ENCODE measurements at places on chromosomes 6 and 20.

DNA sequence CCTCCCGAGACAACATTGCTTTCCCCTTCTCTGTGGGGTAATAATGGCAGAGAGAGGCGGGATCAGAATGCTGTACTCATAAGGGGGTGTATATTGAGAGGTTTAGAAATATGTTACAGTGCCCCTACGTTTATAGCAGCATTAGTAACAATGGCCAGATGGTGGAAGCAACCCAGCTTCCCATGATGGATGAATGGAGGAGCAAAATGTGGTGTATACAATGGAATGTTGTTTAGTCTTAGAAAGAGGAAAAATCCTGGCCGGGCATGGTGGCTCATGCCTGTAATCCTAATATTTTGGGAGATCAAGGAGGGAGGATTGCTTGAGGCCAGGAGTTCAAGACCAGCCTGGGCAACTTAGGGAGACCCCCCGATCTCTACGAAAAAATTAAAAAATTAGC lies 12.9 kb downstream of the BANF2 start:
- DNase-seq, result no peak

- DNase-seq, result no peak
These were observed 33.0 kb downstream of the SPTLC3 start for GRCh38 chr20:13041574-13042457.

- DNase-seq, result no peak
These were observed 65.5 kb upstream of the SPACA1 start for GRCh38 chr6:87982134-87982533.

DNA sequence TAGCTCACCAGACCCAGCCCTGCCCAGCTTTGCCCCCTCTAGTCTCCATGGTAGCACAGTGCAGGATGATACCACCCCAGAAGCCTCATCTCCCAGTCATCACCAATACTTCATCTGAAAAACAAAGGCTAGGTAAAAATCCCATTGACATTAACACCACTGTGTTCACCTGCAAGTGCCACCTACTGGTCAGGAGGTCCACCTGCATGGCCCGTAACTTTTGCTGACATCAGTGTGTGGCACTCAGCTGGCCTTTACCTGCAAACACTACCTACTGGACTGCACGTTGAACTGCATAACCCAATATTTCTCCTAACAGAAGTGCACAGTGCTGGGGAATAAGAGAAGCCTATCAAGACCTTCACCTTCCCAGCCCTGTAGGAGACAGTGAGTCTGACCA lies 234.7 kb upstream of the ADGRB3 start:
- DNase-seq, result no peak

DNA sequence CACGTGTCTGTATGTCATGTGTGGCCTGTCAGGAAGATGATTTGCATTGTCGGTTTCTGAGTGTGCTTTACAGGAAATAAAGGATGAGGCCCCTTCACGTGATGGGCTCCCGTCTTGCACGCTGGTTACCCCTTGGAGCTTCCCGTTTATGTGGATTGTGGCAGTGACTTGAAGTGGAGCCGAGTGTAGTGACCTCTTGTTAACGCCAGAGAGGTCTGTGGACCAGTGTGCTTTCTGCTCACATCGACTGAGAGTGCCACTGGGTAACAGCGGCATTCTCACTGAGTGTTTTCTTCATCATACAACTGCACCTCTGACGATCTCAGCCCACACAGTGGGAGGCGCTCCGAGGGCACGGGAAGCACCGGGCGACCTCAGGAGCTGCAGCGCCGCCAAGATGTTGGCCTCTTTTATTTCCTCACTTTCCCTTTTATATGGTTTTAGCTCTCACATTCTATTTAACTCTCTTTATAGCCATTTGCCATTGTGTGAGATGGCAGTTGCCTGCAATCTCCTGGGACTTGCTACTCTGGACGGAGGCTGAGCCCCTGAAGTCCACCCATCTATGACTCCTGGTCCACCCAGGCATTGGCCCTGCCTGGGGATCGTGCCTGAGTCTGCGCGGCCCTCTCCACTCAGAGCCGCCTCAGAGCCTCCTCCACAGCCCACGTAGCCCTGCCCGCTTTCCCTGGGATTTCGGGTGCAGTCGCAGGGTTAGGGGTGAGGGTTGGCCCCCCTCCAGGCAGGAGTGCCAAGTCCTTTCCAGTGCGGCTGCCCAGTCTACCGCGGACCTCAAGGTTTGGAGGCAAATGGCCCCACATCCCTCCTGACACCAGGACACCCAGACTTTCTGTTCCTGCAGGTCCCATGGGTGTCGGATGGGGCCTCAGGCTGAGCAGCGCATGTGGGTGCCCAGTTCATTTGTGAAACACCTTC lies 238.9 kb downstream of the ERMARD start:
- peak; percentile 7 for DNase-seq

DNA sequence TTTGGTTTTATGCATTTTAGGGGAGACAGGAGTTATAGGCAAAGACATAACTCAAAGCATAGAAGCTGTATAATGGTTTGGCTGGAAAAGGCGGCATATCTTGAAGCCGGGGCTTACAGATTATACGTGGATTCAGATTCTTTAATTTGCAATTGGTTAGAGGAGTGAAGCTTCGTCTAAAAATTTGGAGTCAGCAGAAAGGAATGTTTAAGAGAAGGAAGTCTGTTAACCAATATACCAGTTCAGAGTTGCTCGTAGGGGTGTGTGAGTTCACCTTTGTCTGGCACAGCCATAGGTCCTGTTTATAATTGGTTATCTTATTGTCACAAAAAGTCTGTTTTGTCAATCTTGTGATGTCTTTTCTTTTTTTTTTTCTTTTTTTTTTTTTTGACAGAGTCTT lies 8.9 kb downstream of the ARHGAP40 start:
- no peak for DNase-seq

DNA sequence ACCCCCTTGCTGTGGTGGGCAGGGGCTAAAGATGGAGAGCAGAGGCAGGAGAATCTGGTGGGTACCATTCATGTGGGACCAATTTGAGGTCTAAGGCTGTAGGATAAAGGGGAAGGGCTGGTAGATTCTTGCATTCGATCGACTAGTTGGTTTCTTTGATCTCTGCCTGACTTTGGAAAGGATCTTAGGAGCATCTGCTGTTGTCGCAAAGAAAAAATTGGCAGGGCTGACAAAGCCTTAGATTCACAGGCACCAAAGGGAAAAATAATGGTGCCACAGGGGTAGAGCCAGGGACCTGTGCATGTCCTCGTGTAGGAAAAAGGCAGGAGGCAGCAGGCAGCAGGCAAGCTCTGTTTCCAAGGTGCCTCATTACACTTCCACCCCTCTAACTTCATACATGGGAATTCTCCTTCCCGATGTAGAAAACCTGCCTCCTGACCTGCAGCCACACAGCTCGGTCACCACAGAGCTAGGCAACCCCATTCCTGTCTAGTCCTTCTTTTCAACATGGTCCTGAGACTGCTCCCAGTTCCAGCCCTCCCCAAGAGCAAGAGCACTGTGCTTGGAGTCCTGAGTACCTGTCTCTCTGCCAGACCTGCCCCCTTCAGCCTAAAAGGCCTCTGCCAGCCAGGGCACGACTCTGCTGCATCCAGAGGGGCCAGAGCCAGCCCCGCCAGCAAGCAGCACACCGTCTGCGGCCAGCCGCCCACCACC lies 71.9 kb downstream of the FGD2 start:
- no peak for DNase-seq

DNA sequence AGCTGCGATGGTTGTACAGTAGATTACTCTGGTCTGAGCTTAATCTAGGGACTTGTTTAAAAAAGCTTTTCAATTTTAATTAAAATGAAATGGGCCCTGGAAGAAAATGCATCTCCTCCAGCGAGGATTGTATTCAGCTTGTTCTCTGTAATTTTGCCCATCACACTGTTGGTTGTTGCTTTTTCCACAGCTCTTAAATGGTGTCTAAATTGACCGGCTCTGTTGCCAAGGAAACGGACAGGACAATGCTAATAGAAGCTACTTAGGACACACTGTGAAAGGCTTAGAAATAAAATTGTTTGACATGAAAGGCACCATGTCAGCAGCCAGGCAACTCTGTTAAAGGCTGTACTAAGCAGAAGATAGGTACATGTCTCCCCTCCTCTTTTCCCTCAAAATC lies 116.7 kb upstream of the NRSN1 start:
- DNase-seq, result no peak

- DNase-seq, result no peak
These were observed 76.4 kb downstream of the HMGN3 start for GRCh38 chr6:79157961-79158644.

DNA sequence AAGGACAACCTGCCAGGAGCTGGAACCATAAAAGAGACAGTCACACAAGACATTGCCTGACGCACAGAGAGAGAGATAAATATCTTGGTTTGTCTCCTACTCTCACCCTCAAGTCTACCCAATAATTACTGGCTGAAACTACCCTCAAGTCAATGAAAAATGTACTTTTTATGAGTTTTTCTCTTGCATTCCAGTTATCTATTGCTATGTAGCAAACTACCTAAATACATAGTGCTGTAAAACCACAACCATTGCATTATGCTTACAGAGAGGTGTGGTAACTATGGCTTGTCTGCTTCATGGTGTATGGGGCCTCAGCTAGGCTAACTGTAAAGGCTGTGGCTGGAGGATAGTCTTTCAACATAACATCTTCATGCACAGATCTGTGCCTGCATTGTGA lies 247.8 kb downstream of the HAO1 start:
- DNase-seq, result no peak

DNA sequence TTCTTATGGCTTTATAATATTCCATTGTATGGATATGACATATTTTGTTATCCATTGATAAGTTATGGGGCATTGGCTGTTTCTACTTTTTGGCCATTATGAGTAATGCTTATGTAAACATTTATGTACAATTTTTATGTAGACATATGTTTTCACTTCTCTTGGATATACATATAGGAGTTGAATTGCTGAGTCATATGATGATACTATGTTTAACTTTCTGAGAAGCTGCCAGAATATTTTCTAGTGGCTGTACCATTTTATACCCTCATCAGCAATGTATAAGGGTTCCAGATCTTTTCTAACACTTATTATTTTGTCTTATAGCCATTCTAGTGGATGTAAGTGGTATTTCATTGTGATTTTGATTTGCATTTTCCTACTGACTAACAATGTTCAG lies 23.1 kb downstream of the OTOR start:
- no peak for DNase-seq

- no peak for DNase-seq
These were observed 46.3 kb downstream of the BTBD9 start for GRCh38 chr6:38593409-38593808.

- no peak for DNase-seq
These were observed 6.7 kb downstream of the TCEA2 start for GRCh38 chr20:64069614-64070243.

GRCh38 chr6:135229996-135230395 lies 48.9 kb downstream of the MYB start:
- DNase-seq, result no peak

- DNase-seq, result no peak
These were observed 79.7 kb downstream of the FGD2 start for GRCh38 chr6:37085198-37085597.

DNA sequence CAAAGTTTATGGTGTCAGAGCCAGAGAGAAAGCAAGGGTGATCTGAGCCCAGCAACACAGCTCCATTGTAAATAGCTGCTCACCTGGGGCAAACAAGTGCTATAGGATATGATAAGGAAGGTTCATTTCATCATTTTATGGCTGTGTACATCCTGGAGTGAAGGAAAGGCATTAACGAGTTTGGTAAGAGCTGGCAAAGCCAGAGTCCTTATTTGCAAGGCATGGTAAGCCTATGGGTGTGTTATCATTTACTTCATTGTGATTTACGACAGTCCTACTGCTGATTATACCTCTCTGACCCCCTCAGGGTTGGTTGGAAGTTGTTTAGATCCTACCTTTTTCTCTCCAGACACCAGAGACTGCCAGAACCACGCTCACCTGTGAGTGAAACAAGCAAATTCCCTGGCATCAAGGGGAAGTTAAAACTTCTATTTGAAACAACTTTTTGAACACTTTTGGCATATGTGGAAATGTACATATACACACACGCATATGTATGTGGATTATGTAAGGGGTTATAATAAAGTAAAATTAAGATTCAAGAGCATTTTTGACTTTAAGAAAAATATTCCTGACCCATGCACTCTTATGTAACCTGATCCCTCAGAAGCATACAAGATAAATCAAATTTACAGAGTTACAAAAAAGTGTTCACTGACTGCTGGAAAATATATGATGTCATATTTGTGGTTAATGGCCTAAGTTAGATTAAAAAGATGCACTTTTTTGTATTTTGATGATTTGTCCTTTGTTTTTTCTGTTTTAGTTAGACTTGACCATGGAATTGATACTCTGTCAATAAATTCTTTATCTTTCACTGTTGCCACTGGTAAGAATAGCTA lies 40.4 kb upstream of the EDN1 start:
- DNase-seq, result peak; percentile 85

GRCh38 chr6:11536795-11537194 lies 754 bp upstream of the TMEM170B start:
- DNase-seq, result no peak

DNA sequence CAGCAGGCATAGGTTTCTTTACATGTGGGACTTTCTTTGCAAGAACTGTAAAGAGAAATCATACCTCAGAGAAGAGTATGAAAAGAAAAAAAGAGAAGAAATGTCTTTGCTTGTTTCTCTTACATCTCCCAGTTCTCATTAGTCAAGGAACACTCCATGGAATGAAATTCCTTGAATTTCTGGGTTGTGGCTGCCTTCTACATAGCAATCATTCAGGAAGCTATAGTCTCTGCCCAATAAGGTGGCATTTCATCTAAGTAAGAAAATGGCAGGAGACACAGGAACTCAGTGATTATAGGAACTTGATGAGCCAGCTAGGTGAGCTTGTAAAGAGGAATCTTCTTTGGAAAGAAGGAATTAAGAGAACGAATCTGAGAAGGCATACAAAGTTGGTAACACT lies 197.0 kb upstream of the FKBP1C start:
- no peak for DNase-seq

DNA sequence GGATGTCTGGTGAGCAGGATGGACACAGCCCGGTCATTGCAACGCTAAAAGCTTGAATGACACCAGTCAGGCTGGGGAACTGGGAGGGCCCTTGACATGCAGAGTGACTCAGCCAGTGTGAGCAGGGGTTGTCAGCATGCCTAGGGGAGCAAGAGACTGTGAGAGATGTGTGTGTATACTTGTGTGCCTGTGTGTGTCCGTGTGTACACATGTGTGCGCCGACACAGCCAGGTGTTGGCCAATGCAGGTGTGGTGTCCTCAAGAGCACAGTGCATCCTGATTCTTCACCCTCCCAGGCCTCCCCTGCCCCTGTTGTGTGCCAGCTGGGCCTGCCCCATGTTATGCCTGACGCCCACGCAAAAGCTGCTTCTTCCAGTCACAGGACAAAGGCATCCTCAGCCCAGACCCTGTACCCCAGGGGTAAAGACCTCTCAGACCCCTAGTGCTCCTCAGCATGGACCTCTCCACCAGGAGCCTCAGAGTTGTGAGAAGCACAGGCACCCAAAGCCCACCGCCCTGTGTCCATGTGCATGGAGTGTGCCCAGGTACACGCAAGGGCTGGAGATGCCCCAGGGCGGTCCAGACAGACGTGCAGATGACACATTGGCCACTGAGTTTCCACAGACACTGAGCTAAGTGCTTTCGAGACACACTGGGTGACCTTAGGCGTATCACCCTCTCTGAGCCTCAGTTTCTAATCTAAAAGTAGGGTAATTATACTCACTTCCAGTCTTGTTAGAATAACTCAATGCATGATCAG lies 16.6 kb downstream of the NRSN2 start:
- no peak for DNase-seq
